Fibroblast of the aortic adventitia (primary cell): ENCODE measurements at places on chromosomes 2 and 18. TPM values are rescaled to one million over a fixed set of nuclear protein-coding genes. Genes with fewer than 3 reads are reported as not detected.

DNA sequence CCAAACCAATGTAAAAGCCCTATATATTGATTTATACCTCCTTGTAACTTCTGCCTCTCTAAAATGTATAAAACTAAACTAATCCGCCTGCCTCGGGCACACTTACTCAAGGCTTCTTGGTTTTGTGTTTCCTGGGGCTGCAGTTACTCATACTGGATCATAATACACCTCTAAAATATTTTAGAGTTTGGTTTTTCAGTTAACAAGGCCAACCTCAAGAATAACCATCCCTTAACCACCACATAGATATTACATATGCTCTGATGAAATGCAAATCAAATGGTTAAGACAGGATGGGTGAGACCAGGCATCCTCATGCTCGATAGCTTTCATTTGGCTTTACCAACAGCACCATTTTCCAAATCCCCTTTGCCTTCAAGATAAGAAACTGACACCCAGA, 46.4 kb downstream of the UXS1 start:
- DNase-seq = no peak

DNA sequence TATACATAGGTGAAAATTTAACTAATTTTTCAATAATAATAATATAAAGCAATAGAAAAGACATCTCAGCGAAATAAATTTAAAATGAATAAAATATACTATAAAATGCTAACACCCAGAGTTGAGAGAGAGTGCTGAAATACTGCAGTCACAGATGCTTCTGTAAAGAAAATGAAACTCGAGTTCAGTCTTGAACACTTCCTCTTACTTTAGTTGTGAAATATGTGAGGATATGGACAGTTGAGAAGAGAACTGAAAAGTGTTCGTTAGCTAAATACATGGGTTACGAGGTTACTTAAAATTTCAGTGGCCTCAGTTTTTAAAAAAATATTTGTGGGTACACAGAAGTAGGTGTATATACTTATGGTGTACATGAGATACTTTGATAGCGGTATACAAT, 106.8 kb downstream of the DNAH7 start:
- DNase-seq = no peak

DNA sequence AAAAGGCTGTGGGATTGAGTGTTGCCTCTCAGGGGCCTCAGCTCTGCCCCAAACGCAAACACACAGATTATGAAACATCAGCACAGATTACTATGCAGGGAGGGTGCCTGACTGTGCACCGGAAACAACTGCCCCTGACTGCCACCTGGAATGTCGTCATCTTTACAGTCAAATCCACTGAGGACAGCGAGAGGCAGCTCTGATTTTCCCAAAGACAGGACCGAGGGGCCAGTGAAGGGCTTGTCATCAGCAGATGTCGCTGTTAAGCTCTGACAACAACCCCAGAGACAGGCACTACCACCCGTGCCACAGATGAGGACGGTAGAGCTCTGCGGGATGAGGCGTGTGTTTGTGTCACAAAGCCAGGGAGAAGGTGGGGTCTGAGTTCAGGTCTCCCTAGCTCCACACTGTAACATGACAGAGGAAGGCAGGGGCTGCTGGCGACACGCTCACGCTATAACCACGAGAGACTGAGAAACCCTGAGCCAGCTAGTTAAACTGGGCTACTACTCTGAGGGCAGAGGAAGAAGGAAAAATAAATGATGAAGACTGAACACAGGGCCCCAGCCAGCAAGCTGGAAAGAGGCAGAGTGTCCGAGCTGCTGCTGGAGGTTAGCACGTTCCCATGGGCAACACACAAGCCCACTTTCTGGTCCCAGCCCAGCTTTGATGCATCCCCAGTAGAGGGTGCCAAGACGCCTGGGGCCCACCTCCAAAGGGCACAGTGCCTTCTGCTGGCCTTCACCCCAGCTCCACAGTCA, 47.0 kb downstream of the PARD6G start:
- no peak for DNase-seq

GRCh38 chr18:49565612-49566011, 3.8 kb downstream of the LIPG start:
- DNase-seq = peak; percentile 79

- peak; percentile 60 for DNase-seq
Measured at GRCh38 chr2:152354909-152355308, 19.9 kb downstream of the FMNL2 start.

- no peak for DNase-seq
Measured at GRCh38 chr2:107361751-107362381, 464.8 kb upstream of the RGPD4 start.

DNA sequence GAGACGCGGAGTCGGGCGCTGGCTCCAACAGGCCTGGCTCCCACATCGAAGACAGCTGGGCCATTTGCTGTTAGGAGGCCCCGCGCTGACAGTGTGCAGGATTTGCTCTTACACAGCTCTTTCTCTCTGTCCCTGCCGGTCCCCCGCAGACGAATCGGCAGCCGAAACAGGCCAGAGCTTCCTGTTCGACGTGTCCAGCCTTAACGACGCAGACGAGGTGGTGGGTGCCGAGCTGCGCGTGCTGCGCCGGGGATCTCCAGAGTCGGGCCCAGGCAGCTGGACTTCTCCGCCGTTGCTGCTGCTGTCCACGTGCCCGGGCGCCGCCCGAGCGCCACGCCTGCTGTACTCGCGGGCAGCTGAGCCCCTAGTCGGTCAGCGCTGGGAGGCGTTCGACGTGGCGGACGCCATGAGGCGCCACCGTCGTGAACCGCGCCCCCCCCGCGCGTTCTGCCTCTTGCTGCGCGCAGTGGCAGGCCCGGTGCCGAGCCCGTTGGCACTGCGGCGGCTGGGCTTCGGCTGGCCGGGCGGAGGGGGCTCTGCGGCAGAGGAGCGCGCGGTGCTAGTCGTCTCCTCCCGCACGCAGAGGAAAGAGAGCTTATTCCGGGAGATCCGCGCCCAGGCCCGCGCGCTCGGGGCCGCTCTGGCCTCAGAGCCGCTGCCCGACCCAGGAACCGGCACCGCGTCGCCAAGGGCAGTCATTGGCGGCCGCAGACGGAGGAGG, 3.5 kb downstream of the GDF7 start:
- no peak for DNase-seq

GRCh38 chr2:37457401-37457901, 113.0 kb downstream of the QPCT start:
- peak; percentile 80 for DNase-seq

- DNase-seq = no peak
Measured at GRCh38 chr2:45670646-45671045, 19.2 kb downstream of the PRKCE start.

DNA sequence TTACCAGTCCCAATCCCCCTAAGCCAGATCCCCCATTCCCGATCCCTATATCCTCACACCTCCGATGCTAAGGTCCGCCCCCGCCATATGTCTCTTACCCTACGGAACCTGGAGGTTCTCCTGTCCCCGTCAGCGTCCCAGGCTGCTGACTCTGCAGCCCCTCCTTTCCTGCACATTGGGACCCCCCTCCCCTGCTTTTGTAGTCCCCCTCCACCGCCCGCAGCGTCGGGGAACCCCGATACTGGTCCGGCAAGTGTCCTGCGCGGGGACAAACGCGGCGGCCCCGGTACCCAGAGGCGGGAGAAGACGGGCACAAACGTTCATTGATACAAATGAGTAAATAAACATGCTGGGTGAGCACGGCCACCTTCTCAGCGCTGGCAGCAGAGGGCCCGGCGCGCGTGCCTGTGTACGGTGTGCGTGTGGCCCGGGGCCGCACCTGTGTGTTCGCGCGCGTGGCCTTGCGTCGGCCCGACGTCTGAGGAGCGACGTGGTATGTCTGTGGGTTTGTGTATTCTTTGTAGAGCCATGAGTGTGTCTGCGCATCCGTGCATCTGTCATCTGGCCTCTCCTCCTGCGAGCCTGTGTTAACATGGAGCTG, 2.0 kb upstream of the CYP26B1 start:
- DNase-seq = no peak

DNA sequence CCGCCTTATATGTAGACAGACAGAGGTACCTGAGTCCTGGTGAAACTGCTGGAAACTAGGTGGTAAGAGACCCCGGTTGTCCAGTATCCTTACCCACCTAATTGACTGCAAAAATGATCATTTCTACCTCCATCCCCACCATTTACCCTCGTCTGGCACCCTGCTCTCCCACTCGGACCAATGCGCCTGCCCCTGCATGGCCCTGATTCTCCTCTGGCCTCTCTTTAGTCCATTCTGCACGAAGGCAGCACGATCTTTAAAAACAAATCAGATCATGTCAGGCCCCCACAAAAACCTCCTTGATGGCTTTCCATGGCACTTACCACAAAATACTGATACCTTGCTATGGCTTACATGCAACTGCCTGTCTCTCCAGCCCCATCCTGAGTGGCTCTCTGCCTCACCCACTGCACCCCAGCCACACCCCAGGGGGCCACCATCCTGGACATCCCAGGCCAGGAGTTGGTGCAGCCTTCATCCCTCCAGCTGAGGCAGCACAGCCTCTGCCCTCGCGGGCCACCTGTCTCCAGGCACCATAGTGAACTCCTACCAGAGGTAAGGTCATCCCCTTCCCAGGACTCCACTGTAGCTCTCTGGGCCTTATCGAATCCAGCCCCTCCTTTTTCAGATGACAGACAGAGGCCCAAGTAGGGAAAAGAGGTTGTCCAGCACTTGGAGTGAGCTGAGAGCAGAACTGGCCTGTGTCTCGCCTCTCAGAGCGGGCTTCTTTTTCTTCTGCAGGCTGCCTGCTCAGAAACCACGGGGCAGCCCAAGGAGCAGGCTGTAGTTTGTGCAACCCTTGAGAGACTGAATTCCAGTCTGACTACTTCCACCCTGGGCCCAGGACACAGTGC, 12.3 kb upstream of the CIB4 start:
- no peak for DNase-seq

DNA sequence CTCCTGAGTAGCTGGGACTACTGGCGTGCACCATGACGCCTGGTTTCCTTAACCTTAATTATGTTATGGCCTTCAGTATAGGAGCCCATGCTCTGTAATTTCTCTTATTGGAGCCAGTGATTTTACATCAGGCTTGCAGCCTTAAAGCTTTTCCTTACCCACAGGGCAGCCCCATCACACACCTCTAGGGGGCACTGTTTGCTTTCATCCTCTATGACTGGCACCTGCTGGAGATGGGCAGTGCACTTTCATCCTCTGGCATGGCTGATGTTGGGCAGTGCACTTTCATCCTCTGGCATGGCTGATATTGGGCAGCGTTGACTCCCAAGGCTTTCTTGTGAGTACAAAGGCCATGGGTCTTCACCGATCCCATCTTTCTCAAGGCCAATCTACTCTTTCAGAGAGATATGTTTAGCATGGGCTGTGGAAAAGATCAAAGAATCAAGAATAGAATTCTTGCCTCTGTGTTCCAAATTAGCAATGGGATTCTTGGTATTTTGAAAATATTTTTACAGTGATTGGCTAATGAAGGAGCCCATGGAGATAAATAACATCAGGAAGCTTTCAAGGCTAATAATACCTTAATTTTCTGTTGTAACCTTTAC, 80.7 kb upstream of the MEX3C start:
- peak; percentile 10 for DNase-seq

DNA sequence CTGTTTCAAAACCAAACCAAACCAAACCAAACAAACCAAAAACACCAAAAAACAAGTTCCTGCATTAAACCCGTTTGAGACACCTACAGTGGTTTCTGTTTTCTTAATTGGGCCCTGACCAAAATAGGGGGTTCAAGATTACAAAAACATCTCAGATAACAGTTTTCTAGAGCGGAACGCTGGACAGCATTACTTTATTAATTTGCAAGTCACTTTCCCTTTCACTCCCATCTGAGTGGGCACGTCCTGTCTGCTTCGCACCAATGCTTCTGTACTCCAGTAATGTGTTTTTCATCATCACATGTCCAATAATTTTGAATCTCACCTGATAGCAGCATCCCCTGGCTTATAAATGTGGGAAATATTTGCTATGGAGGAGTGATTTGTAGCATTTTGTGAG, 11.7 kb upstream of the MYO1B start:
- DNase-seq = no peak

DNA sequence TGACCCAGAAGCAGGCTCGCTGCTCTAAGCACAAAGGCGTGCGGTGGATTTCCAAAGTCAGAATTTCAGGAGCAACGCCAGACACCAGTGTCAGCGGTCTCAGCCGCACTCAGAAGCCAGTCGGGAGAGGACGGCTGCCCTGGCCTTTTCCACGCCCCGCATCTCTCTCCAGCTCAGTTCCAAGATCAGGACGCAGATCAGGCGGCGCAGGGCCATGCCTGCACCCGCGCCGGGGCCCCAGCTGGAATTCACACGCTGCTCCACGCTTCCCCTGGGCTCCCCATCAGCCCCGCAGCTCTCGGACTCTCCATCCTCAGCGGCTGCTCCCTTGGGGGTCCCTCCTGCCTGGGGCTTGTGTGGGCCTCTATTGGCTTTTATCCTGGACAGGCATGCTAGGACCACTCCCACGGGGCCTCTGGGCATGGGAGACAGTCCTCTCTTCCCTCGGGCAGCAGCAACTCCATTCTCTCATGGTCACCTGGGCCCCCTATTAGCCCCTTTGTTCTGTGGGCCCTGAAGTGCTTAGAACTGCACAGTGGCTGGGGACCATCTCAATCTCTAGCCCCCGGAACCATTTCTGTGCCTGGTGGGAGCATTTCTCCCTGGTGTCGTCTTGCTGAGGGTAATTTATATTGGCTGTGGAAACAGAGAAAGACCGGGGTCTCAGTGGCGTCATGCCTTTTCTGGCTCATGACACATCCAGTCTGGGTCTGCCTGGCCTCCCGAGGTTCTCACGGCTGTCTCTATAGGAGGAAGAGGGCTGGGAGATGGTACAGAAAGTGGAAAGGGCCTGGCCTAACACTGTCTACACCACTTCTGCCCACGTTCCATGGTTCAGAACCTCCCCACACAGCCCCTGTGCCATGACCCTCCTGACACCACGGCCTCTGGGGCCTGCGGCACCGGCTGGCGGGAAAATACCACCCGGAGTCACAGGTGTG, 14.9 kb upstream of the TMEM18 start:
- DNase-seq = no peak

- no peak for DNase-seq
Measured at GRCh38 chr2:653645-654425, 23.4 kb downstream of the TMEM18 start.

GRCh38 chr2:190627448-190628412, 21.2 kb upstream of the NAB1 start:
- DNase-seq = no peak

GRCh38 chr18:72727776-72728175, 140.0 kb downstream of the NETO1 start:
- DNase-seq = no peak

DNA sequence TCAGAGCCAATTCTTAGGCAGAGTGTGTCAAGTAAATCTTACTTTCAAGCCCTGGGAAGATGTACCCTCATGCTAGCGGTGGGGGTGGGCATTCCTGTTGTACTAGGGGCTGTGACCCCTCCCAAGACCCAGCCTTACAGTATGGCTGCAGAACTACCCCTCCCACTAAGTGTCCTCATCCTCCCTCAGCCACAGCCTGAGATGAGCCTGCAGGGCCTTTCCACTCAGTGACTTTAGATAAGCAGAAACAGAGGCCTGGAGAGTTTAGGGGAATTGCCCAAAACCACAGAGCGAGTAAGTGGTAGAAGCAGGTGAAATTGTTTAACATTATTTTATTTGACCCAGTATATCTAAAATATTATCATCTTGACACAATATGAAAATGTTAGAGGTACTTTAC, 36.6 kb downstream of the TTC32 start:
- DNase-seq = no peak

Gene IL36A
- 2.0 TPM in 1 of 2 replicates, not detected in the other for total RNA-seq

Gene PCARE
- total RNA-seq = under 0.01 and 0.08 TPM in 2 replicates
